ENCODE measurements at places on chromosomes 7 and 10.

DNA sequence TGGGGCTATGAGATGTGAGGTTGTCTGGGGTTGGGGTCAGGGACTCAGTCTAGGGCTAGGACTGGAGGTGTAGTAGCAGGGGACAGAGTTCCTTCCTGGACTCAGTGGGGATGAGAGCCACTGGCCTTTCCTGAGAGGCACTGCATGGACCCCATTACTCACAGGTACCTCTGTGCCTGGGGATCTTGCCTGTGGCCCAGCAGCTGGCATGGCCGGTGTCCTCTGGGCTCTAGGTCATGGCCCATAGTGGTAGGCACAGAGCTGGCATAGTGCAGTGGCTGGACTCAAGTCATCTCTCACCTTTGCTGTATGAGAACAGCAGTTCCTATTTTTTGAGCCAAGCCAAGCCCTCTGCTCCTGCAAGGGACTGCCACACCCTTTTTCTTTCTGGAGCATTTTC is 51.9 kb downstream of the NEURL1 start:
- DNase-seq: no peak

GRCh38 chr10:3249307-3249889 is 76.8 kb upstream of the PITRM1 start:
- no peak for DNase-seq

- DNase-seq: no peak
These were observed 3.6 kb downstream of the R3HCC1L start for GRCh38 chr10:98138031-98138430.

GRCh38 chr7:4416396-4417056 is 265.6 kb upstream of the FOXK1 start:
- DNase-seq: no peak

DNA sequence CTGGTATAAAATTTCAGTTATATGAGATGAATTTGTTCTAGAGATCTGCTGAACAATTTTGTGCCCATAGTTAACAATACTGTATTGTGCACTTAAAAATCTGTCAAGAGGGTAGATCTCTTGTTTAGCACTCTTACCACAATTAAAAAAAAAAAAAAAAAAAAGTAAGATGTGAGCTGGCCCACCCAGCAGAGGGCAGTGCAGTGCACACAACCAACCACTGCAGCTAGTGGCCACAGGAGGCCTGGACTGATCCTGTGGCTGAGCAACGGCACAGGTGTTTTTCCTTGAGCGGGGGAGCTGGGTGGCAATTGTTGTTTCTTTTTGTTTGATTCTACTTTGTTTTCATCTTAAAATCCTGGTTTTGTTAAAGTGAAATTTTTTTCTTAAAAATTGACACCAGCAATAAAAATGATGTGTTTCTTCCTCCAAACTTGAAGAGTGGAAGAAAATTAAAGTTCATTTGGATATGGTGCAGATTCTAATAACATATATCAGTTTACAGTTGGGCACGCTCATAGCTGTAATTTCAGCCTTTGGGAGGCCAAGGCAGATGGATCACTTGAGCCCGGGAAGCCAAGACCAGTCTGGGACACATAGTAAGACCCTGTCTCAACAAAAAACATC is 171.1 kb upstream of the TBX20 start:
- no peak for DNase-seq

GRCh38 chr10:49353026-49353894 is 42.6 kb downstream of the DRGX start:
- no peak for DNase-seq

DNA sequence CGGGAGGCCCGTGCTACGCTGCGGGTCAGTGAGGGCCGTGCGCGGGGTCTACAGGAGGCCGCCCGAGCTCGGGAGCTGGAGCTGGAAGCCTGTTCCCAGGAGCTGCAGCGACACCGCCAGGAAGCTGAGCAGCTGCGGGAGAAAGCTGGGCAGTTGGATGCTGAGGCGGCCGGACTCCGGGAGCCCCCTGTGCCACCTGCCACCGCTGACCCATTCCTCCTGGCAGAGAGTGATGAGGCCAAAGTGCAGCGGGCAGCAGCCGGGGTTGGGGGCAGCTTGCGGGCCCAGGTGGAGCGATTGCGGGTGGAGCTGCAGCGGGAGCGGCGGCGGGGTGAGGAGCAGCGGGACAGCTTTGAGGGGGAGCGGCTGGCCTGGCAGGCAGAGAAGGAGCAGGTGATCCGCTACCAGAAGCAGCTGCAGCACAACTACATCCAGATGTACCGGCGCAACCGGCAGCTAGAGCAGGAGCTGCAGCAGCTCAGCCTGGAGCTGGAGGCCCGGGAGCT is 7.0 kb downstream of the LZTS2 start:
- DNase-seq: peak; percentile 63

GRCh38 chr7:918441-919113 is 35.9 kb downstream of the ADAP1 start:
- DNase-seq: no peak

GRCh38 chr7:37416378-37417106 is 32.1 kb downstream of the ELMO1 start:
- DNase-seq: no peak

DNA sequence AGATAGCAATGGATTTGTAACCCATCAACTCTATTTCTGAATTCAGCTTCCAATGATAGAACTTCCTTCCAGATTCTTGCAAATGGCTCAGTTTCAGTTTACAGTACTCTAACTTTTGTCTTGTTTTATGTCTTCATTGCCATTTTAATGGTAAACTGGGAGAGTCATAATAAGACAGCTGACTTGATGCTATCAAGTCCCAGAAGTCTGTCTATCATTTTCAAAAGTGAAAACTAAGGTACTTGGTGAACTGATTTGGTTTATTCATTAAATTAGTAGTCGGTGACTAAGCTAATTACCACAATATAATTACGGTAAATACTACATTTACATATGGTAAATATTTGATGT is 25.0 kb downstream of the RTKN2 start:
- DNase-seq: no peak

DNA sequence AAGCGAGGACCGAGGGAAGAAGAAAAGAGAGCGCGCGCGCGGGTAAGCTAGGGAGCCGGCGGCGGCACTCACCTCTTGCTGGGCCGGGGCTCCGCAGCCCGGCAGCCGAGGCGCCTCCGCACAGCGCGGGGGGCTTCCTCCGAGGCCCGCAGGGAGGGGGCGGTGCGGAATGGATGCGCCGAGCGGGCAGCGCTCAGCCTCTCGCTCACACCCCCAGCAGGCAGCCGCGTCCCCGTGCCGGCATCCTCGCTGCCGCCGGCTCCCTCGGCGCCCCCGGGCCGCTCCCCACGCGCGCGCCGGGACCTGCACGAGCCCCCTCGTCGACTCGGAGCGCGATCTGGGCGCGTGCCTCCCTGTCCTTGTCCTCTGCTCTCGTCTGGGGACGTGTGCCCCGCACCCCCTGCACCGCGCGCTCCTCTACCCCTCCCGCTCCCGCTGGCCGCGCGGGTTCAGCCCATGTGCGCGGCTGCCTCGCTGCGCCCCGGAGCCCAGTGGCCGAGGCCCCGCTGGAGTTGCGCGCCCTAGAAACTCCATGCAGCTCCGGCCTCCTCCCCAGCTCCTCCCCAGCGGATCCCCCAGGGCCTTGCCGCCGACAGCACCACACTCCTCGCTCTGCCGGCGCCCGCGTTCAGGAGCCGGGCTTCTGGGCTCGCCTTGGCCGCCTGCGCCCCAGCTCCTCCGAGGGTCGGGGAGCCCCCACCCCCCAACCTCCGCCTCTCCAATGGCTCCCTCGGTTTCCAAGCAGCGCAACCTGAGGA is 75.3 kb downstream of the CALN1 start:
- no peak for DNase-seq

DNA sequence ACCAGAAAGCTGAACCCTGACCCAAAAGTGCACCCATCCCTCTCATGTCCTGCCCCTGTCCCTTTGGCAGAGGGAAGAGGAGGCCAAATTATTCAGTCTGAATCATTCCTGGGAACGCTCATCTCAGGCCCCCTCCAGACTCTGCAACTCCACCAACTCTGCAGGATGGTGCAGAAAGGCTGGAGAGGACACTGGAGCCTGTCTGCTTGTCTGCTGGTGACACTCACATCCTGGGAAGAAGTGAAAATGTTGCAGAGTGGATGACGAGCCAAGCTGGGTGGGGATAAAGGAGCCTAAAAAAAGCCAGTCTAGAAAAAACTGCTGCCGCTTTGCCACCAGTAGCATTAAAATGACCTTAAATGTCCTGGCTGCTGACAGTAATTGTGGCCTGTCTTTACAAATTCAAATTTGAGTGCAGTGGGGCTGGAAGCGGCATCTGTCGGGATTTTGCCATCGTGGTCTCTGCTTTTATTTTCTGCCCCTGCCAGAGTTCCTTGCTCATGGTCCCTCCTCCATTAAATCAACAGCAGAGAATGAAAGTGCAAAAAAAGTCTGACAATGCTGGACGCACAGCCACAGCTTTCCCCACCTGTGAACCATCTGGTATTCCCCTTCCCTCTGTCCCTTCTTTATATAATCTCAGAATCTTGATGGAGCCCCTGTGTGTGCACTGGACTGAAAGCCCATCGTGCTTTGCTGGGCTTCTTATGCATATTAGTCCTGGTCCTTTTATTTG is 63.9 kb downstream of the STK17A start:
- peak; percentile 17 for DNase-seq

- no peak for DNase-seq
These were observed 54.4 kb downstream of the ESYT2 start for GRCh38 chr7:158774952-158775351.

DNA sequence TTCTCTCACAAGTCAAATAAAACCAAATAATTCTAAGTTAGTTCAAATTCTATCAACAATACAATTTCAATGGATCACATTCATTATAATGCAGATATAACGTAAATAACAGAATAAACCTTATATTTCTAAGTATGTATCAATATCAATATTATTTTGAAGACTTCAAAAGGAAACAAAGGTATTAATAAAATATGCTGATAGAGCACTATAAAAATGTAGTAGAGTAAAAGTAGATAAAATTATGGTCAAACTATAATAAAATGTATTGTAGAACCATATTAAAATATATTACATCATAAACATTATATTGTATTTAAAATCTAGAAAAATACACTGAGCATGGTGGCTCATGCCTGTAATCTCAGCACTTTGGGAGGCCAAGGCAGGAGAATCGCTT is 23.5 kb upstream of the NRCAM start:
- no peak for DNase-seq

DNA sequence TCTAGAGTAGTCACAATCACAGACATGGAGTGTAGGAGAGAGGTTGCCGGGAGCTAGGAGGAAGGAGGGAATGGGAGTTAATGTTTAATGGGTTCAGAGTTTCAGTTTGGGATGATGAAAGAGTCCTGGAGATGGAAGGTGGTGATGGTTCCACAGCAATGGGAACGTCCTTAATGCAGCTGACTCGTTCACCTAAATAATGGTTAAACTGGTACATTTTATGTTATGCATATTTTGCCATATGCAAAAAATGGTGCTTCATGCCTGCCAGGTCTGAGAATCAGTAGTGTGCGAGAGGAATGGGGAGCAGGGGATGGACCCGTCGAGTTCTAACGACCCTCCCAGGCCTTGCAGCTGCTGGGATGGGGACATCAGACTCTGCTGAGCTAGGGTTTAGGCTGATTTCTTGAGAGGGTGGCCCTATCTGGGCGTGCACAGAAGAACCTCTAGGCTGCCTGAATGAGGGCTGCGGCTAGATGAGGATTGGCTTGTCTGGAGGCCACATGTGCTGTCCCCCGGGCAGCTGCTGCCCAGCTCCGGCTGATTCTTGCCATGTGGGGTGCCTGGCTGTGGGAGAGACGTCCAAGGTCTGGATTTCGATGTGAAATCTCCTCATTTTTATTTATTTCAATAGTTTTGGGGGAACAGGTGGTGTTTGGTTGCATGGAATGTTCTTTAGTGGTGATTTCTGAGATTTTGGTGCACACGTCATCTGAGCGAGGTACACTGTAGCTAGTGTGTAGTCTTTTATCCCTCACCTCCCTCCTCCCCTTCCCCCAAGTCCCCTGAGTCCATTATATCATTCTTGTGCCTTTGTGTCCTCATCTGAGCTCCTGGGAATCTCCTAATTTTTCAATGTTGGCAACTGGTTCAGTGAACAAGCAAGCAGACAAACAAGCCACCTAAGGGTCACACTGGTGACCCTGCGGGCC is 116.0 kb downstream of the GRK5 start:
- DNase-seq: no peak

- DNase-seq: no peak
These were observed 299.4 kb downstream of the SNX13 start for GRCh38 chr7:17640730-17641377.

DNA sequence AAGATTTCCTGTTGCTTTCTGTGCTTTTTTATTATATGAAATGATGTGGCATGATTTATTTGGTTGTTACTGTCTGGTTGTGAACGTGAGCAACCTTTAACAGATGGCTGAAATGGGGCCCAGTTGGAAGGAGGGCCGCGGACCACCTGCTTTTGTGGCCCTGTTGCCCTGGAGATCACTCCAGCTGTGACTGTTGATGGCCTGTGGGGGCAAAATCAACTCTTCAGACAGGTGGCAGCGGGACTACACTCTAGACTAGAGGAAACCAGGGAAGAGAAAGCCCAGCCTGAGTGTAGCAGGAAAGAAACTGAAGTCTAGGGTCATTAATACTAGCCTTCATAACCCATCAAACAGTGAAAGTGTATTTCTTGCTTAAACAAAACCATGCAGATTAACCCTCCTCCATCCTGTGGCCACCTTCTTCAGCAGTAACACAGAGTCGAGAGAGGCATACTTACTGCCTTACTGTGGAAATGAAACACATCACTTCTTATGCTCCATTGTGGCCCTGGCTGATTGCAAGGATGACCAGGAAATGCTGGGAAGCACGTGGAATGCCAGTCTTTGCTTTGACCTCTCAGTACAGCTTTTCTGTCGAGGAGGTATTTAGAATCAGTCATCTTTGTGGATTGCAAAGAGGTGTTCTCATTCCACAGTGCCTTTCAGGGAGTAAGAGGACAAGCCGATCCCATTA is 80.5 kb downstream of the CCNY start:
- DNase-seq: peak; percentile 72

- no peak for DNase-seq
These were observed 8.3 kb upstream of the HYAL4 start for GRCh38 chr7:123836656-123837055.

- peak; percentile 92 for DNase-seq
These were observed 336.0 kb downstream of the AUTS2 start for GRCh38 chr7:69934144-69934903.

DNA sequence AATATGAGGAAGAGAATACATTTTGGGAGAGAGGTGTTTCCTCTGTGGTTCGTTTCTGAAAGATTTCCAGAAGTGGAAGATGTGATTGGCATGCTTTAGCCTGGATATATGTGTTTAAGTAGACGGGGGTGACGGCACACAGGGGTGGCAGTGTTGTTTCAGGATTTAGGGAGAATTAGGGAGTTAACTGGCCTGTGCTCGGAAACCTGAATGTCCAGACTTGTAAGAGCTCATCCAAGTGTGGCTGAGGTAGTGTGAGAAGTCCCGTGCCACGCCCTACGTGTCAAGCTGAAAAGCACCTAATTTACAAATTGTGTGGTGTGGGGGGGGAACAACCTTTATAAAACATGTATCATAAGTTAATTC is 1.1 kb downstream of the RALA start:
- DNase-seq: peak; percentile 31

- DNase-seq: peak; percentile 65
These were observed 18.3 kb downstream of the SGMS1 start for GRCh38 chr10:50605269-50605950.

DNA sequence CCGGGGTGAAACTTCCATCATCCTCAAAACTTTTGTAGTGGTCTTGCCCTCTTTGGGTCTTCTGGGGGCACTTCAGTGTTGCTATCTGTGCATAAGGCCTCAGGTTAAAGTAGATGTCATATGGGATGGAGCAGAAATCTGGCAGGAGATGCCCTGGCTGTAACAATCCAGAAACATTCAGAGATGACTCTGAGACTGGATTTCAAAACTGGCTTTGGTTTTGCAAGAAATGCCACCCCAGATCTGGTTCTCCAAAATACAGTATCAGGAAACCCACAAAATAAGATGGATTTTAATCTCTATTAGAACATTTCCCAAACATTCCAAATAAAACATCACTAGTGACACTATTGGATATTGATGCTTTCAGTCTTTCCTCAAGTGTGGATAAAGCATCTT is 191.5 kb downstream of the REEP3 start:
- DNase-seq: no peak

Data from DMS 273 treated with DMSO at 0.1 percent for 48 hours (cell line).